SW 1271 (cell line): ENCODE measurements at places on chromosomes 5 and 9.

DNA sequence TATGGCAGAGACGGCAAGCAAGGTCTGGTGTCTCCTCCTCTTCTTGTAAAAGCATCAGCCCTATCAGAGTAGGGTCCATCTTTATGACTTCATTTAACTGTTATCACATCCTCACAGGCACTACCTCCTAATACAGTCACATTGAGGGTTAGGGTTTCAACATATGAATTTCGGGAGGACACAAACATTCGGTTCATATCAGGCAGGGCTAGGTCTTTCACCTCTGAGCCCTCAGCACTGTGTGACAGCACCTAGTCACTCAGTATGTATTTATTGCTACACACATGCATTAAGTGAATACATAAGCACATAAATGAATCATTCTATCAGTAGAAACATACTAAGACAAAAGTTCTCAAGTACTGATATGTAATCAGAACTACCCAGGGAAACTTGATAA lies 9.4 kb upstream of the BTF3 start:
- DNase-seq, result no peak

DNA sequence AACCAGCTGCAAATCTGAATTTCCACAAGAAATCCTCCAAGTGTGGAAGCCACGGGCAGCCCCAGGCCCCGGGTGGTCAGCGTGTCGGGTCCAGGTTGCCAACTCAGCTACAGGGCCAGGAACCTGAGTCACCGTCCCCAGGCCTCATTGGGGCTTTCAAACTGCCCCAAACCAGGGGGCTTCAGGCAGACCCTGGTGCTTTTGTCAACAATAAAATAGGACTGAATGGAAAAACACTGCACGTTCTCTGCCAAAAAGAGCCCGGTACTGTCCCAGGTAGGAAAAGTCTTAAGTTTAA lies 24.0 kb downstream of the GFPT2 start:
- DNase-seq, result no peak

GRCh38 chr9:102975251-102975650 lies 19.9 kb upstream of the CYLC2 start:
- DNase-seq, result no peak

DNA sequence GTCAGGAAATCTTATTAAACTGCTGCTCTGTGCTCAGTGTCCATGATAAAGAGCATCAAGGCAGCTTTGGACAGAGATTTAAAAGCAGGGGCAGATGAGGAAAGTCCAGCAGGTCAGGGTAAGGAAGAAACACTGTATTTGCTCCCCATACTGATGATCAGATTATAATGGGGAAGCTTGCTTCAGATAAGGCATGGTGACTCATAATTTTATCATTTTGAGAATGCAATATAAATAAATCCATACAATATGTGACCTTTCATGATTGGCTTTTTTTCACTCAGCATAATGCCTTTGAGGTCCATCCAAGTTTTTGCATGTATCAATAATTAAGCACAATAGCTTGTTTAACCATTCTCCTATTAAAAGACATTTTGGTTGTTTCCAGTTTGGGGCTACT lies 48.1 kb upstream of the LHFPL2 start:
- DNase-seq, result peak; percentile 21

GRCh38 chr5:23996525-23996924 lies 489.1 kb downstream of the PRDM9 start:
- DNase-seq, result no peak

DNA sequence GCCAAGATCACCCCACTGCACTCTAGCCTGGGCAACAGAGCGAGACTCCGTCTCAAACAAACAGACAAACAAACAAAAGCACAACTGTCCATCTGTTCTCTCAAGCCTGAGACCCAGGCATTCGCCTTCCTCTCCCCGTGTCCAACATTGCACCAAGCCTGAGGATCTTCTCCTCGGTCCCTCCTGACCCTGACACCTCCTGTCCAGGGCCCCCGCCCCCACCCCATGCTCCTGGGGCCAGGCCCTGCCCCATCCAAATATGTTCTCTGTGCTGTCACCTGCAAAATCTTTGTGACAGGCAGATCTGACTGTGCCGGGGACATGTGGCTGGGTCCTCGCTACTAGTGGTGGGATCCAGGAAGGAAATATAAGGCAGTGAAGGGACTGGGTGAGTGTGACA lies 33.4 kb upstream of the UNC5A start:
- DNase-seq, result no peak

DNA sequence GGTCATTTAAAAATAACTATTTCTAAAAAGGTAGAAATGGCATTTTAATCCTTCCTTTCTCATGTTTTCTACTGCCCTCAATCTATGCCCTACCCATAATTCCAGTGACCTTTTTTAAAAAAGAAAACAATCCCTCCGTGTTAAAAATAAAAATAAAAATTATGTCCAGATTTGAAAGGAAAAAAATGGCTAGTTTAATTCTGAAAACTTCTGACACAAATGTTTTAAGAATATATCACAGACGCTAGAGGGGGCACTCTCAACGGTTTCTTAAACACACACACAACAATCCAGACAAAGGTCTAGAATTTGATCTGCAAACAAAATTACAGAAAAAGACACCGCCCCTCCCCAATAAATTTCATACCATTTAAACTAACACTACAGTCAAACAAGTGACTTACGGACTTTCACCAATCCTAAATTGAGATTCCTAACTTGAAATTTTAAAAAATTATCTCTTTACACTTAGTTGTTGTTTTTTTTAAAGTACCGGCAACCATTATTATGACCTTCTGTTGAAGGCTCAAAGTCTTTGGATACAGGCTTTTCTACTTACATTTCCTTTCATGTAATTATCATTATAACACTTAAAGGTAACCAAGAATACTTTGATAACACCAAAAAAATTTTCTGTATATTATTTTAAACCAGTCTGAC lies 38.2 kb downstream of the CLINT1 start:
- DNase-seq, result peak; percentile 40

DNA sequence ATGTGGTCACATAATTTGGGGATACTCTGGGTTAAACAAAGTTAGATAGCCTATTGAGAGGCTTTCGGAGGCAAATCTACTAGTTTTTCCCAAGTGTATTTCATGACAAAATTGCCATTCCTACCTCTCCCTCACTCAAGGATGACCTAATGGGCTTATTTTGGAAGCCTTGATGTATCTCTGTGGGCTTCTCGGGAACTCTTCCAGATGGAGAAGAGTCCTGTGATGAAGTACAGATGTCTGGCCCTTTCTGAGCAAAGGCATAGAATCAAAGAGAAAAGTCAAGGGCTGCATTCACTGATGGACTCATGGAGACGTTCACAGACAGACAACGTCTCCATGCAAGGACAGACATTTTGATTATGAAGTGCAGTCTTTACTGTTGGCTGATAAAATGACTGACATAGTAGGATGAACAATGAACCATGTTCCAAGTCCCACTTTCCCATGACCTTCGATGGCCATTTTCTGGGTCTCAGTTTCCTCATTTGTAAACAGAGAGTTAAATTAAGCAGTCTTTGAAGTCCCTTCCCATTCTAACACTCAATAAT lies 347.2 kb upstream of the CD180 start:
- no peak for DNase-seq

DNA sequence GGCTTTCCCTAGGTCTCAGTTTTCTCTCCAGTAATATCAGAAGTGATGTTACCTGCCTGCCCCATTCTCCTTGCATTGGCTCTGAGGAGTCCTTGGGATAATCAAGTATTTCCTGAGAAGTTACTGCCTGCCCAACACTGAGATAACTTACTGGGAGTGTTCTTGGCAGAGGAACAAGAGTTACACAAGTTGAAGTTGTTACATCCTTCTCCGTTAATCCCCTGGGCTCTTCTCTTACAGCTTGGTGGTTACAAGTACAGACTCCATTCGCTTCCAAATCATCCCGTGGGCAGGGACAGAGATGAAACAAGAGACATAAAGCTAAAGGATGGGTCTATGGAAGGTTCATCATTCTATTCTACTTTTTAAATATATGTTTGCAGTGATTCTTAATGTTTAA lies 74.1 kb upstream of the SAP30L start:
- DNase-seq, result no peak

GRCh38 chr5:8831854-8832253 lies 714.0 kb downstream of the SEMA5A start:
- DNase-seq, result no peak

GRCh38 chr5:89255845-89256463 lies 373.0 kb upstream of the MEF2C start:
- DNase-seq, result peak; percentile 24

GRCh38 chr5:6601271-6601670 lies 31.6 kb downstream of the NSUN2 start:
- no peak for DNase-seq

- DNase-seq, result no peak
These were observed 169.9 kb downstream of the CDH9 start for GRCh38 chr5:26868504-26868903.

- no peak for DNase-seq
These were observed 1.5 kb upstream of the TEX10 start for GRCh38 chr9:100354121-100354800.

GRCh38 chr5:142845954-142846398 lies 75.8 kb downstream of the ARHGAP26 start:
- no peak for DNase-seq

- no peak for DNase-seq
These were observed 38.2 kb upstream of the BTNL3 start for GRCh38 chr5:180950291-180950949.

DNA sequence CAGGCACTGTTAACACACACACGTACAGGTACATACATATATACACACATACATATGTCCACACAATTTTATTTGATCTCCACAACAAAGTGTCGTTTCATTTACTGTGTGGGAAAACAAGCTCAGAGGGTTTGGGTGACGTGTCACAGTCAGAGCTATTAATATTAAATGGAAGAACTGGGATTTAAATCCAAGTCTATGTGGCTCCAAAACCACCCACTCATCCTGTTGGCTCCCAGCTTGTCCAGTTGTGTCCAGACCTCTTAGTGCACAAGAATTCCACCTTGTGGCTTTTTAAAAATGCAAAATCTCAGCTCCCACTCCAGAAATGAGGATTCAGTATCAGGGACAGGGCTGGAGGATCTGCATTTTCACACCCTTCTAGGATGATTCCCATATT lies 52.3 kb upstream of the PTPDC1 start:
- no peak for DNase-seq

DNA sequence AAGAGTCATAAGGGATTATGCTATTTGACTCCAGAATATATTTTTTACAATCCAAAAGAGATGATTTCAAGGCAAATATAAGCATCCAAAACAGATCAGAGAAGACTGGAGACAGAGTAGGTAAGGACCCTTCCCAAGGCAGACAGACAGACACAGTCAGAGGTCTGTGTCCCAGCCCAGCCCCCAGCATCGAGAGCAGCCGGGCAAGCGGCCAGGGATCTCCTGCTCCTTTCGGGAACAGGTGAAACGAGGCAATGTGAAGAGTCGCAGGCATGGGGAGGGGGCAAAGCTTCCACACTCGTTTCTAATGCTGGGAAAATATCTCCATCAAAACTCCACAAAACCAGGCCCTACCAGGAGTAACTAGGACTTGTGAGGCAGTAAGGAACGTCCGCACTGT lies 5.8 kb downstream of the PAEP start:
- no peak for DNase-seq

DNA sequence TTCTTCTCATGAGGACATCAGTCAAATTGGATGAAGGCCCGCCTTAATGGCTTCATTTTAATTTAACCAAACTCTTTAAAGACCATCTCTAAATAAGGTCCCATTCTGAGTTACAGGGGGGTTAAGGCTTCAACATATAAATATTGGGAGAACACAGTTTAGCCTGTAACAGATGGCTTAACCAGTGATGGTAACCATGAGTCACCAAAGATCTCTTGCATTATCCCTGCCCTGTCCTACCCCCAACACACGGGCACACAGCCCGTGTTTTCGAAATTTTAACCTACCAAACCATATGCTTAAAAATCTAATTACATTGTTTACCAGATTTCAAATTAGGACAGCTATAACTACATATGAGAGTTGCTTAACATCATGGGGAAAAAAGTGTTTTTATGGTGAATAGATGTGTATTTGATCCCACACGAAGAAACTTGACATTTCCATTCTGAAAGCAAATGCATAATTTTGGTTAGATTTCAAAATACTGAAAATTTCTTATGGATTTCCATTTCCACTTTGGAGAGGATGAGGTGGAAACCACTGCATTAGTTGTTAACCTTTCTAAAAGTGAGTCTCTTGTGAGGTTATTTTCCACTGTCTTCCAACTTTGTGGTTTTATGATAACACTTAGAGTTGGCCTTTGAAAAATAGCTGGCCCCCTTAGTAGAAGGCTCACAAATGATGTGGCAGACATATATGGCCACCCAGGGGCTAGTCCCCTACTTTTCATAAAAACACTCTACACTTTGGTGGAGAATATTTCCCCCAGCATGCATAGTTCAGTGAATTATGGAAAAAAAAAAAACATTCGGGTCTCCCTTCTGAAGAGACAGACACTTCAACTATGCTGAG lies 849.3 kb downstream of the TLE1 start:
- no peak for DNase-seq

DNA sequence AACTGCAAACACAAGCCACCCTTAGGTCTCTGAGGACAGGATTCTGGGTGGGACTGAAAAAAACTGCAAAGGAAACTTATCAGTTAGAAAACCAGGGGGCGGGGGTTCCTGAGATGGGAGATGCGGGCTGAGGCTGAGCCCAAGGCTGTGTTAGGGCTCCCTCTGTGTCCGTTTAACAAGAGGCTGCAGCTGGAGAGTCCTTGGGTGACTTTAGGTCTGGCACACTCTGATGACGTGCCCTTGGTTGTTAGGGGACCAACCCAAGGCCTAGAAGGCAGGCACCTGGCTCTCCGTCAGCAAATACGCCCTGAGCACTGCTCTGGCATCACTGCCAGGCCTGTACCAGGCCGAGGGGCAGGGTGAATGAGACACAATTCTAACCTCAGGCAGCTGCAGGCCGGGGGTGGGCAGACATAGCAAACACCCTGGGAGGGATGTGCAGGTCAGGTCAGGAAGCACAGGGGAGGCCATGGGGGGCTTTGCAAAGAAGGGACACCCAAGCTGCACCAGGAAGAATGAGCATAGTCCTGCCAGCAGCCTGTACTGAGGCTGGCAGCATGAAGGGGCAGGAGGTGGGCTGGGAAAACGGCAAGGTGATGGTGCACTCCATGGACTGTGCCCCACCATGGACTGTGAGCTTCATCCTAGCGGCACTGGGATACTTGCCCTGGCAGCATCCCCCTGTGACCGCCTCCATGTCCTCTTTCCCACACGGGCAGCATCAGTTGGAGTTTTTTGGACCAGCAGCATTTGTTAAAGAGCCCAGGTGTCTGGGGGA lies 137.9 kb downstream of the GABBR2 start:
- no peak for DNase-seq

- no peak for DNase-seq
These were observed 34.6 kb downstream of the HABP4 start for GRCh38 chr9:96484521-96484931.

DNA sequence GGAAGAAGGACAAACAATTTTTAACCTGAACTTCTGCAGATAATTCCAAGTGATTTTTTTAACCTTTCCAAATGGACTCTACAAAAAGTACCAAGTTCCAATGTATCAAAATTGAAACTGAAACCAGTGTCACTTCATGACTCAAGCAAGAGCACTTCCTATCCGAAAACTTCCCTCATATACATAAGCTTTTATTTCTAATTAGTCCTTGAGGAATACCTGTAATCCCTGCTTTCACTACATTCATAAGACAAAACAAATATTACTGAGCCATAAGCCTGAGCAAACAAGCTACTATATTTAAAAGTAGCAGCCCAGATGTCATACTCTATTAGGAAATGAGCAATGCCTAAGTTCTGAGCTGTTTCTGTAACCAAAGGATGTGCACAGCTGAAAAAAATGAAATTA lies 224.4 kb downstream of the EBF1 start:
- no peak for DNase-seq

- no peak for DNase-seq
These were observed 6.9 kb upstream of the CTSL start for GRCh38 chr9:87718852-87719612.

GRCh38 chr5:157004893-157005551 lies 42.0 kb upstream of the TIMD4 start:
- DNase-seq, result no peak
